ENCODE measurements at places on chromosomes 7 and 10. TPM values are rescaled to one million over a fixed set of nuclear protein-coding genes. Genes with fewer than 3 reads are reported as not detected.

SPDYE1 gene
- not detected for total RNA-seq

GIMAP2 gene
- 30.0 TPM for total RNA-seq

SHH gene
- total RNA-seq: not detected

HKDC1 gene
- total RNA-seq: 0.30 TPM

- DNase-seq: peak; percentile 0
Measured at GRCh38 chr7:157784041-157784835, 447.4 kb downstream of the DNAJB6 start.

DNA sequence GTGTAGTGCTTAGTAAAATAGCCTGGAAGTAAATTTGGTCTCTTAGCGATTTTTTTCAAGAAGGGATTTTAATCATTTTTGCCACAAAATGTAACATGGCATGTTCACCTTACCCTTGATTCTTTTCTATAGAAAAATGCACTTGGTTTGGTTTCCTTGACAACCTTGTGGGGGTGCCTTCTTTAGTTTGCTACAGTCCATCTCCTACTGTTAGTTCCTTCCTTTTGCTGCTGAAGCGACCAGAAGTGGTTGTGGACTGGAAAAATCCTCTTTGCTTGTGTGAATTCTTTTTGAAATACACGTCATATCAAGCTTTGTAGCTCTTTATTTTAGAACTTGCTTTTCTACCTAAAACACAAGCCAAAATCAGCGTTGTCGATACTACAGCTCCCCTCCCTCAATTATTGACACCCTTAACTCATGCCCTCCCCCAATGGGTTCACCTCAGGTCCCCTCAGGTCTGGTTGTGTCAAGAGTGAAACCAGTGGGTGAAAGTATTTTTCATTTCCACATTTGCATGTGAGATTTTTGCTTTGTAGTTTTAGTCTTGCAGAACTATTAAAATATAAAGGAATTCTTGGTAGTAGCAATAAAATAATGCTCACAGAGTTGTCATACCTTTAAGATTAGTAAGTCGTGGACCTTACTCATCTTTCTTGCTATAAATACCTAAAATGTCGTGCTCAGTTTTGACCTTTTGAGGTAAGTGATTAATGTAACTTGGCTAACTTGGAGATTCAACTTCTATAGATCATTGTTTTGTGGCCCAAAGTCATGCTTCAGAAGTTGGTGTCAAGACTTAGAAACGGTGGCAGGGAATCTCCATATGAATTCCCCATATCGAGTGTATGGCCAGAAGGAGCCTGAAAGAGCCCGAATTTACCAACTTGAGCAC, 1.5 kb downstream of the ACTR3B start:
- DNase-seq: peak; percentile 21

GRCh38 chr7:80204919-80205318, 70.3 kb downstream of the GNAI1 start:
- DNase-seq: no peak

DNA sequence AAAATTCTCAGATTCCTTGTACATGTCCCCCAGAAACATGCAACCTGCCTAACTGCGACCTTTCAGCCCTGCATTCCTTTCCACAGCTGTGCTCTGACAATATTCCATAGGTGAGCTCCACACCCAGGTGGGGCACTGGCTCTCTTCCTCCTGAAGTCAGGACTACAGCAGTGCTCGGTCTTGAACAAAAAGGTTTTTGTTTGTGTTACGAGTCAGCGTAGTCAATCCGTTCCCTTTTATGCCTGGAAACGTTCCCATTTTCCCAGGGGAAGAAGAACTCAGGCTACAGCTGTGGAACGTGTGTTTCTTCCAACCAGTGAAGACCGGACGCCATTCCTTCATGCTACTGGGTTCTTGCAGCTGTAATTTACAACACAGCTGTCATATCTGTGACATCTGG, 52.4 kb upstream of the PFKP start:
- no peak for DNase-seq

DNA sequence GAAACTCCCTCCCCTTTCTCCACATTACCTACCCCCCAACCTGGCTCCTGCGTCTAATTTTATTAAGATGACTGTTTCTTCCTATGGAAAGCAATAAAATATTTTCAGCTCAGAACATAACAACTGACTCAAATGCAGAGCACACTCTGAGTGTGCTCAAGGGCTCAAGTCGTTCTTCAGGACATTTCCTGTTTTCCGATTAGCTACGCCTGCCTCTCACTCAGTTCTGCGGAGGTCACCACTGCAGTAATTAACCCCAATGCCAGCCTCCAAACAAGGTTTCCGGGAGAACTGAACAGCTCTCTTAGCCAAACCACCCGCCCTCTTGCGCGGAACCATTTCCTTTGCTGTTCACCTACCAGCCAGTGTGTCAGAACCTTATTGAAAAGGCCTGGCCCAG, 19.3 kb downstream of the MYOF start:
- DNase-seq: peak; percentile 61

Measured in activated CD4-positive, alpha-beta T cell treated with anti-CD3 and anti-CD28 coated beads for 36 hours (primary cell).